Caco-2 (cell line): ENCODE measurements at places on chromosomes 13 and 19. TPM values are rescaled to one million over a fixed set of nuclear protein-coding genes. Genes with fewer than 3 reads are reported as not detected.

CCDC194 gene
- total RNA-seq, result 1.0 and 1.3 TPM in 2 replicates

TOMM40 gene
- 205 and 227 TPM in 2 replicates for total RNA-seq

RBM42 gene
- 140 and 165 TPM in 2 replicates for total RNA-seq

ZNF546 gene
- total RNA-seq, result 0.98 and 1.0 TPM in 2 replicates

IL12RB1 gene
- total RNA-seq, result not detected in 2 replicates

CLDN10 gene
- total RNA-seq, result not detected in 2 replicates

CGB8 gene
- not detected in 2 replicates for total RNA-seq

LILRB1 gene
- total RNA-seq, result not detected in 2 replicates

ERICH6B gene
- total RNA-seq, result not detected in 2 replicates

KLK15 gene
- not detected in 2 replicates for total RNA-seq

ZNF586 gene
- total RNA-seq, result 6.2 and 9.1 TPM in 2 replicates

GZMM gene
- 0.35 TPM in 1 of 2 replicates, not detected in the other for total RNA-seq

- no peak for DNase-seq
These were observed 138.2 kb downstream of the DCLK1 start for GRCh38 chr13:35992964-35993363.

DNA sequence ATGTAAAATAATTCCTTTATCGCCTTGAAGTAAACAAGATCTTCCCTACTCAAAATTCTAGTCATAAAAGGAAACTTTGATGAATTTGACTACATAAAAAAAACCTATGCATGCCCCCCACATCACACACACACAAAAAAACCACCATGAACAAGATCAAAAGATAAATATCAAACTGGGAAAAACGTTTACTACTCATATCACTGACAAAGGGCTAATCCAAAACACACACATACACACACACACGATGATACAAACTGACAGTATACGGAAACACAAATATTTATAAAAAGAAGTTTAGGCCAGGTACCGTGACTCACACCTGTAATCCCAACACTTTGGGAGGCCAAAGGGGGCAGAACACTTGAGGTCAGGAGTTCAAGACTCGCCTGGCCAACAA, 61.9 kb downstream of the TSC22D1 start:
- no peak for DNase-seq

GRCh38 chr19:44111910-44112463, 1.2 kb upstream of the ZNF225 start:
- DNase-seq, result peak; percentile 37

DNA sequence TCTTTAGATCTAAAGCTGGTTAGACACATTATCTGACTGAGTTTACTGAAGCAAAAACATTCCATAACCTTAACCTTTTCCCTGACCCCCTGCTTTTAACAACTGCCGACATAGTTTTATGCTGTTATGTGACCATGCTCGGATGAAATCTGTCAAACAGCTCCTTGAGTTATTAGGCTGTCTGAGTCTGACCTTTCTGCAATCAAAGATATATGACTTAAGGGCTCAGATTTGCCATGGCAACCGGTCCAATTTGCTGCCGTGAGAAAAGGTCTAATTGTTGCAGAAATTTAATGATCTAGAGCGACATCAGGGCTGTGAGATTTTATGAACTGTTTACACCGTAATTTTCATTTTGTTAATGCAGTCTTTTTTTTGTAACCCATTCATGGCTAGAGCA, 61.8 kb downstream of the URI1 start:
- DNase-seq, result no peak

- DNase-seq, result no peak
These were observed 435.3 kb downstream of the KLF12 start for GRCh38 chr13:73698859-73699258.

DNA sequence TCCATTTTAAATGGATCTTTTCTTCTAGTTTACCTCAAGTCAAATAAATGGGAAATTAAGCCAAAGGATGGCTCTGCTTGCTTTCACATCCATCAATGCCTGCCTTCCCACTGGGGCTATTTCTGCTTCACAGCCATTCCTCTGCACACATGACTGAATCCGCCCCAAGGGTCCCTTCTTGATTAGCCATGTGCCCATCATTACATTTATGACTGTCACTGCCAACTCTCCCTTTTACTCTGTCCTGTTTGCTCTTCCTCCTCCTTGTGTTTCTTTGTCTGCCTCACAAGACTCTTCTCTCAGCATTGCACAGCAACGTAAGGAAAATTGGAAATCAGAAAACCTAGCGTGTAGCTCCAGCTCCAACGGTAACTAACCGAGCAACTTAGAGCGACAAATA, 410.2 kb downstream of the TBC1D4 start:
- no peak for DNase-seq

DNA sequence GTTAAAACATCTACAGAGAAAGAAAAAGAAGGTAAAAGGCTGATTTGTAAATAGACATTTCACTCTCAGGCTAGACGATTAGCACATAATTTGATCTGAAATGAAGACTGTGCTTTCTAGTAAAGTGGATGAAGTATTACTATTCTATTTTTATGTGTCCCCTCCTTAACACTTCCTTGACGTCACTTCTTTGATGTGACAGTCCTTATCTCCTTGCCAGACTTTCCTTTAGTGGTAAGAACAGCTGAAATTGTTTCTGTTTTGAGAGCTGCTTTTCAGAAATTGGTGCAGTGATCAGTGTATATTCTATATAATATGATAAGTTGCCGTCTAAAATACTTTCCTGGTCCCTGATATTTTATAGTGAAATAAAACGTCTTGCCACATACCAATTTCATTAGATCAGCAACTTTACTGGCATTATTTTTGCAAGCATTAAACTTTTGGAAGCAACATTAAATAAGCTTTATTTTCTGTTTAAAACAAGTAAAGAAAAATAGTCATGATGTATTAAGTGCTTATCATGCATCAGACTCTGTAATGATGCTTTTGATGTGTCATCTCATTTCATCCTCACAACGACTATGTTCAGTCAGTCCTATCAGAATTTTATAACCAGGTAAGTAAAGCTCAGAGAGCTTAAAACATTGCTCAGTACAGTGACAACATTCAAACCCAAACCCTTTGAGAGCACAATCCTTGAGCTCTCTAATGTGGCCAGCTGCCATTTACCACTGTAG, 210.3 kb upstream of the PCDH9 start:
- DNase-seq, result no peak

DNA sequence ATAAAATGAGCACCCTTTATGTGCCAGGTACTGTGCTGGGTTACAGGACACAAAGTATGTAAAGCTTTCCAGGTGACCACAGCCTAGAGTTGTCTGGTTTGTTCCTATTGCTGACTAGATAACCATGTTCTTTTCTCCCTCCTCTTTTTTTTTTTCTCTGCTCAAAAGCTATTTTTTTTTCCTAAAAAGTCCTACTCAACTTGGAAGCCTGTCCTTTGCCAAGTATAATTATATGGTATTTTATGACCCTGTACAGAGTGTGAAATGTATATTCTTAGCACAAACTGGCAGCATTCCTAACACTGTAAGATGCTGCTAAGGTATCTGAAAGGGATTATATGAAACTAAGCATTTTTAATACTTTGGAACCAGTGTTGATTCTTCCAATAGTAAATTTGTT, 171.0 kb downstream of the GPC6 start:
- DNase-seq, result no peak

DNA sequence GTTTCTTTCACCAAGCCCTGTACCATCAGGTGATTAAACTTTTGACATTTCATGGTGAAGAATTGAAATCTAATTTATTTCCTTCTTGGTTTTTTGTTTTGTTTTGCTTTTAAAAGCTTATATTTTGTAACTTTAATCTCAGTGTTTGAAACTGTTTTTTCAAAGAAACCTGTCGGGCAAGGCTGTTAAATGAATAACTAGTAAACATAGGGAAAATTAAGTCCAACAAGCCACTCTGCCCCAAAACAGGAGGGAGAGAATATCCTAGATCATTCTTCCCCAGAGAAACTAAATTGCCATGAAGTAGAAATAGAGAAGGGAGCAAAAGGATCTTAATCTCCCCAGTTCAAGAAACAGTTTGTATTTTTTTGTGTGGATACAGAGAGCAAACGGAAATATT, 98.2 kb downstream of the FREM2 start:
- DNase-seq, result no peak

GRCh38 chr13:44954224-44954623, 35.0 kb downstream of the NUFIP1 start:
- no peak for DNase-seq

DNA sequence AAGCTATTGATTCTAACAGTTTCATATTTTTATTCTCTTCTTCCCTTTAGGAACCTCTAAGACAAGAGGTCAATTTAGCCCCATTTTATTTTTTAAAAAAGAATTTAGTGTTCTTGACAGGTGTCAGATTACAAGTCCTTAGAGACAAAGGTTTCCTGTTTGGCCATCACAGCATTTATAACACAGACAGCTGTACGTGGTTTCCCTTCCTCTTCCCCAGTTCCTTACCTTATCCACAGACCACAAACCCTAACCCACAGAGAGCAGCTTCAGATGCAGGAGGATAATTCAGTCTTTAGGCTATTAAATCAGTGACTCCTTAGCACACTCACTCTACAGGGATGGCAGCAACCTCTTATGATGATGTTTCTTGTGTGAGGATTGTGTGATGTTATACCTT, 1210.1 kb downstream of the DIAPH3 start:
- DNase-seq, result no peak

- no peak for DNase-seq
These were observed 93.7 kb downstream of the TRPC4 start for GRCh38 chr13:37775871-37776270.

GRCh38 chr19:6020166-6020882, 42.4 kb upstream of the RANBP3 start:
- peak; percentile 32 for DNase-seq

DNA sequence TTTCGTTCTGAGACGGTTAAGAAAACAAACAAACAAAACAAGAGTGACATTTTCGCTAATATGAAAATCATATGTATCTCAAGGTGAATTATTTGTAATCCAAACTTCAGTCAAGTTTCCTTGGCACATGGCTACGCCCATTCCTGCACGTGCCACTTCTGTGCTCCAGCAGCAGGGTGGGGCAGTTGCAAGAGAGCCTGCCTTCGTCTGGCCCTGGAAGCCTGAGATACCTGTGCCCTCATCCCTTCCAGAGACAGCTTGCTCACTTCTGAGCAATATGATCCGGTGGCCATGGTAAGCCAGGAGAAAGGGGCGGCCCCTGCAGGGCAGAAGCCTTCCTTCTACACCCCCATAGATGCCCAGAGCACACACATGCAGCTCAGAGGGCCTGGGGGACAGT, 22.1 kb downstream of the DPP9 start:
- no peak for DNase-seq

GRCh38 chr13:72617186-72617585, 110.2 kb downstream of the MZT1 start:
- no peak for DNase-seq

GRCh38 chr13:26629260-26629825, 71.9 kb downstream of the WASF3 start:
- DNase-seq, result no peak

- DNase-seq, result no peak
These were observed 225.3 kb downstream of the LACC1 start for GRCh38 chr13:44104969-44105368.

DNA sequence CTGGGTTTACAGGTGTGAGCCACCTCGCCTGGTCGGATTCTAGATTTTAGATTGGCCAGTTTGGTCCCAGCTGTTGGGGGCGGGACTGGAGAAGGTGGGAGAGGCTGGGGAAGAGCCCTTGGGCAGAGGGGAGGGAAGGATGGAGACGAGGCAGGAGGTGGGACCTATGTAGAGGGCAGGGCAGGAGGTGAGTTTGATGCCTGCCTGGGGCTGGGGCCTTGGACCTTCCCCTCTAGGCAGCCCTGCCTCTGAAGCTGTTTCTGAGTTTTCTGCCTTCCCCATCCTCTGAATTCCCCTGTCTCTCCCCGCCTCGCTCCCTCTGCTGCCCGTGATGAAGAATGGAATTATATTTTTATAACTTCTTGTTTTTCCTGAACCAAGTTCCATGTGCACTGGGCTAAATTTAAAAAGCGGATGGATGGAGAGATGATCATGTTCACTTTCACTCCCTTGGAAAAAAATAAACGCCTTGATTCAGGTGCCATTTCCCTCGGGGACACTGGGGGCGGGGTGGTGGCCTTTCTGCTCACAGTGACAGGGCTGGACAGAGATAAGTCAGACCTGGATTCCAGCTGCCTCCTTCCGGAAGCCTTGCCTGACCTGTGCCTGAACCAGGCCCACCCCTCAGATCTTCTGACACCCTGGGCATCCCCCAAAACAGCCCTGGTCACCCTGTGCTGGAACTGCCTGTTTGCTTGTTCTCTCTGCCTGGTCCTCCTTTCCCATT, 16.5 kb upstream of the TNFAIP8L1 start:
- DNase-seq, result peak; percentile 59

- no peak for DNase-seq
These were observed 12.9 kb downstream of the SYT3 start for GRCh38 chr19:50626795-50627194.

DNA sequence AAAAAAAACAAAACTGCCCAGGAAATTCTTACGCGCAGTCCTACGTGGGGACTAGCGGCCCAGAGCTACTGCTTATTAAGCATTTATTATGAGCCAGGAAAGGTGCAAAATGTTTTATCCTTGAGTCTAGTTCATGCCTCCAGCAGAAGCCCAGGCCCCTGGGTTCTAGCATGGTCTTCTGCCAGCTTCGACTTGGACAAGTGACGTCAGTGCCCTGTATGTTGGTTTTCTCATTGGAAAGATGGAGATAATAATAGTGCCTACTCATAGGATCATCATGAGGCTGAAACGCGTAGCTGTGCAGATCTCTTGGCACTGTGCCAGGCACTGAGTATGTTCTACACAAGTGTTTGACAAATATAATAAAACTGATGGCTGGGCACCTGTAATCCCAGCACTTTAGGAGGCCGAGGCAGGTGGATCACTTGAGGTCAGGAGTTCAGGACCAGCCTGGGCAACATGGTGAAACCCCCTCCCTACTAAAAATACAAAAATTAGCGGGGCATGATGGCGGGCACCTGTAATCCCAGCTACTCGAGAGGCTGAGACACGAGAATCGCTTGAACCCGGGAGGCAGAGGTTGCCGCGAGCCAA, 12.4 kb upstream of the SULT2B1 start:
- no peak for DNase-seq

GRCh38 chr19:2237051-2237868, 636 bp downstream of the SF3A2 start:
- DNase-seq, result no peak

DNA sequence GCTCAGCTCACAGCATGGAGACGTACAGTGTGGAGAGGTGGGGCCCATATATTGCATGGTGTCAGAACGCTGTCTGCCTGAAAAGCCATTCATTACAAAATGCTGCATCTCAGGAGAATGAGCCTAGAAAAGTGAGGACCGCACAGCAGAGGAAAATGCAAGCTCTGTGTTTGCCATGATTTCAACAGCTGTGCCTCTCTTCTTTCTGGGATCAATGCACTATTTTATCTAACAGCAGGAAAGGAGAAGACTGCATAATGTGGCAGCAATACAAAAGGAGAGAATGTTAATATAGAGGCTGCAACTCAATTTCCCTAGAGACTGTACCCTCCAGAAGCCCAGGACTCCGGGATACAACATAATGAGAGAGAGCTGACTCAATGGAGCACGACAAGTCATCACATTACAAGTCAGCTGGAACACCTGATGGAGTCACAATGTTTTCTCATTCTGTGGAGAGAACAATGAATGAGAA, 368.0 kb downstream of the FGF14 start:
- DNase-seq, result no peak
